Muscle of arm (tissue), 14 donors: ENCODE measurements at places on chromosomes 5 and 9. TPM values are rescaled to one million over a fixed set of nuclear protein-coding genes. Genes with fewer than 3 reads are reported as not detected.

The NUDT12 gene
- polyA plus RNA-seq: 12.7 TPM

The PCDH1 gene
- polyA plus RNA-seq: 12.4 TPM

The HMCN2 gene
- polyA plus RNA-seq: 9.5 TPM

The APBA1 gene
- not detected for polyA plus RNA-seq

The NSG2 gene
- polyA plus RNA-seq: 0.15 TPM
